Omental fat pad (tissue), 4 donors: ENCODE measurements at places on chromosomes 13 and 19.

- DNase-seq, result no peak
These were observed 8.1 kb upstream of the ADGRE2 start for GRCh38 chr19:14786421-14786851.

GRCh38 chr19:5150902-5151741 lies 182.2 kb downstream of the KDM4B start:
- no peak for DNase-seq

DNA sequence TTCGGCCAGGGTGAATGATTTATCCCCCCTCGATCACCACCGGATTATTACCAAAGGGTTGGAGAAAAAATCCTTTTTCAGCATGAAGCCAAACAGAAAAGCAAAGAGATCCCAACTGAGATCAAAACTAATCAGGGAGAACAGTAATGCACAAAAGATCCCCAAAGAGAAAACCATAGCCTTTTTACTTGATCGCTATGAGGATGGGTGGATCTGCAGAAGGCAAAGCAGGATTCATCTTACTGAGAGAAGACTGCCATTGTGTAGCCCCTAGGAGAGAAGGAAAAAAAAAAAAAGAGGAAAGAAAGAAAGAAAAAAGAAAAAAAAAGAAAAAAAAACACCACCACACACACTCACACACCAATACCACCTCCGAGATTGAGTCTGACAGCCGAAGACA lies at the start of gene FGF14:
Gene FGF14 (minus strand): TSS at position 283 of the 400 bp plus-strand sequence.
- no peak for DNase-seq

GRCh38 chr13:46656786-46657185 lies 103.8 kb downstream of the LRCH1 start:
- no peak for DNase-seq

- no peak for DNase-seq
These were observed 94.5 kb downstream of the RAP2A start for GRCh38 chr13:97528518-97528917.

DNA sequence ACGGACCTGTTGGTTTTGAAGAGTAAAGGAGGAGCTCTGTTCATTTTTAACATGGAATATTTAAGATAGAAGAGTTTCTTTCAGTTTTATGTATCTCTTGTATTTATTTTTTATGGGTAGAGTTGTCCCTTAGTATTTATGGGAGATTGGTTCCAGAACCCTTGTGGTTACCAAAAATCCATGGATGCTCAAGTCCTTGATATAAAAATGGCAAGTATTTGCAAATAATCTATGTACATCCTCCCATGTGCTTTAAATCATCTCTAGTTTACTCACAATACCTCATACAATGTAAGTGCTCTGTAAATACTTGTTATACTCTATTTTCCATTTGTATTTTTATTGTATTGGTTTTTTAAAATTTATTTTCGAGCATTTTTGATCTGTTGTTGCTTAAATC lies 63.1 kb downstream of the TM9SF2 start:
- DNase-seq, result no peak

GRCh38 chr13:69755101-69755500 lies 352.5 kb upstream of the ATXN8OS start:
- no peak for DNase-seq

DNA sequence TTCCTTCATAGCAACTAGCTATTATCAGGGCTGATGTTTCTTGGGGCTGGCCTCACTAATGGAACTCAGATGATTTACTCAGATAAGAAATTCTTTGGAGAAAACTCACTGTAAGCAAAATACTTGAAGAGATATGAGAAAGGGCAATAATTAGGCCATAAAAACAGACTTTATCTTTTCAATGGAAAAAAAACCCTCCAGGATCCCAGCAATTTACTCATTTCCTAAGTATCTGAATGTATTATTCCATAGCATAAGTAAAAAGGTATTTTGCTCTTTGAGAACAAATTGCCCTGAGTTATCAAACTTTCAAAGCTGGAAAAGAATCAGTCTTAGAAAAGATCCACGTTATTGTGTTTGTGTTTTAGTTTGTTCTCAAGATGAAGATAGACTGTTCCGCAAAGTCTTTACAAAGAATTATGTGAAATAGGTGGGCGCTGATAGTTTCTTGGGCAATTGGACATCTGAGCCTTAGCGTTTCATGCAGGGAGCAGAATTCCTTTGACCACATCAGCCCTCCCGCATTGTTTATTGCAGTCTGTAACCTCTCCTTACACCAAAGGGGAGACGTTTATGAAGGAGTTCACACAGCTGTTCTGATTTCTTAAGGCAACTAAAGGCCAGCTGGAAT lies 29.1 kb upstream of the CSNK1A1L start:
- DNase-seq, result no peak

DNA sequence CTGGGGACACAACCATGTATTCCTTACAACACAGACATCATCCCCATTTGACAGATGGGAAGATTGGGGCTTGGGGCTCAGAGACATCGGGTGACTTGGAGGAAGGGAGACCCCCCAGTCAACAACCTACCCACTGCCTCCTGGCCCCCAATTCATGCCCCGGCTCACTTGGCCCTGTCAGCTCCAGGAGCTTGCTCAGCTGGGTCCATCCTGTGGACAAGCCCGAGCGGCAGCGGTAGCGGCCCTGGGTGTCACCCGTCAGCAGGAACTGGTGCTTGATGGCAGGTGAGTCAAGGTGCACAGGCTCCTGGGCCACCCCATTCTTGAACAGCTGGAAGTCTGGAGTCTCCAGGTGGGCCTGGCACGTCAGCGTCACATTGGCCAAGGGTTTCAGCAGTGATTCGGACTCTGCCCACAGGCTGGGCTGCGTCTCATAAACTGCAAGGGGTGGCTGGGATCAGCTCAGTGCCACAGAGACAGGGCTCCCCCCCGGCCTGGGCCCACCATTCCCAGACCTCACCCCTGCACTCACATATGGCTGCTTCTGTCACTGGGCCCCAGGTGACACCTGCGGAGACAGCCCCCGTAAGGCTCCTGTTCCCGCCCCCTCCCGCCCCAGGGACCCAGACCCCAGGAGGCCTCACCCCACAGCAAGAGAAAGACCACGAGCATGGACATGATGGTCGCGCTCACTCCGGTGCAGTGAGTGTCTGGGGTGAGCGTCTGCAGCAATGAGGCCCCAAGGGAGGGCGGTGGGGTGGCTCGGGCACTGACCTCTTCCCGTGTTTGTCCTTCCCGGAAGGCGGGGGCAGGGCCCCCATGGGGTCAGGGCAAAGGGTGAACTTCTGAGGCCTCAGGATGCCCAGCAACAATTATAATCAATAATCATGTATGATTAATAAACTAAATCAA lies at the start of gene A1BG:
Gene A1BG (minus strand): TSS at position 733 of the 912 bp plus-strand sequence. CDS start 55 bp downstream, at position 678.
- no peak for DNase-seq

DNA sequence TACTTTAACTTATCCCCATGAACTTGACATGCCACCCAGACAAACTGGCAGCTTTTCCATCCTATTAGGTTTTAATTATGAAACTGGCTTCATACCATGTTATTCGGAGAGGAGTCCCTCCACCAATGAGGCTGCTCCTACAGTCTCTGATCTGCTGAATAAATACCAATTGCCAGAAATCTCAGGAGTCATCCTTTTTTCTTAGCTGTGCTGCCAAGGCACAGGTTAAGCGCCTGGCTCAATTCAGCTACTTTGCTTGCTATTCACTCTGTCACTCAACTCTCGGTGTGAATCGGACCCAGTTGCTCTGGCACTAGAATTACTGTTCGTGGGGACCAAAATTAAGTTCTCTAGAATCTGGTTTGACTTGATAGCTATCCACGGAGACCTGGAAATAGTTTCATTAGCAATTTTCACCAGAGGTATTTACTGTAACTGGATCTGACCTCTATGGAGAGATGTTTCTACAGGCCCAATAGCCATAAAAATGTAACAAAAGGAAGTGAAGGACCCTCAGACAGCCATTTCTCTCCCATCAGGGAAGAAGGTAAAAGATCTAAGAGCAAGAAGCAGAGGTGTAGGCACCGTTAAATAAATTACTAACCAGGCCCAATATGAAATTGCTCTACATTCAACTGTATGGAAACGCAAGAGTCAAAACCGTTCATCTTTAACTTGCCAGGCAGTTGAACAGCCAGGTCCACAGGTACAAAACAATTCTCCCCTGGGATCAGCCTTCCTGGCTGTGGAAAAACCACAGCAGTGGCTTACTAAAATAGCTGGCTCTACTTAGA lies 5.4 kb downstream of the ZC3H4 start:
- DNase-seq, result no peak

DNA sequence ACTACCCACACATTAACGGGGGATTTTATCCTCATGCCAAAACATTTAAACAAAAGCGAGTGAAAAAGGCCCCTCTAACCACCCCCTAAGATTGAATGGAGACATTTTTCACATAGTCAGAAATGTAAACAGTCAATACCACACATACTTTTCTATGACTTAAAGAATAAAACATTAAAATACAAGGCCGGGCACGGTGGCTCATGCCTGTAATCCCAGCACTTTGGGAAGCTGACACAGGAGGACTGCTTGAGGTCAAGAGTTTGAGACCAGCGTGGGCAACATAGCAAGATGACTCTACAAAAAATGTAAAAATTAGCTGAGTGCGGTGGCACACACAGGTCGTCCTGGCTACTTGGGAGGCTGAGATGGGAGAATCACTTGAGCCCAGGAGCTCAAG lies 47.3 kb downstream of the MPHOSPH8 start:
- no peak for DNase-seq

- DNase-seq, result no peak
These were observed 785.0 kb downstream of the SLITRK5 start for GRCh38 chr13:88456151-88456550.

DNA sequence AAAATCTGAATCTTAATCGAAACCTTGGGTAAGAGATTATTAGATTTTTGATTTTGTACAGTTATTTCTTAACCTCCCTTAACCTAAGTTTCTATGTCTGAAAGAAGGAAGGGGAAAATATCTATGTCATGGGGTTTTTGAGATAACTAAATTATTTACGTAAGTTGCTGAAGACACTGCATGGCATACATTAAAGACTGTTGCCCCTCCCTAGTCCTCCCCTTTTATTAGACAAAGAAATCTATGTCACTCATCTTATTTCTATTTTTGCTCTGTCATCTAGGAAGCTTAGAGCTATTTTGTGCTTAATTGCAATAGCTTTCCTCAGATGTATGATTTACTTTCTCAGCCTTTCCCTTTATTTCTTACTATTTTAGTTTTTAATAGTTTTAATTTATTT lies 15.0 kb downstream of the COG6 start:
- no peak for DNase-seq

DNA sequence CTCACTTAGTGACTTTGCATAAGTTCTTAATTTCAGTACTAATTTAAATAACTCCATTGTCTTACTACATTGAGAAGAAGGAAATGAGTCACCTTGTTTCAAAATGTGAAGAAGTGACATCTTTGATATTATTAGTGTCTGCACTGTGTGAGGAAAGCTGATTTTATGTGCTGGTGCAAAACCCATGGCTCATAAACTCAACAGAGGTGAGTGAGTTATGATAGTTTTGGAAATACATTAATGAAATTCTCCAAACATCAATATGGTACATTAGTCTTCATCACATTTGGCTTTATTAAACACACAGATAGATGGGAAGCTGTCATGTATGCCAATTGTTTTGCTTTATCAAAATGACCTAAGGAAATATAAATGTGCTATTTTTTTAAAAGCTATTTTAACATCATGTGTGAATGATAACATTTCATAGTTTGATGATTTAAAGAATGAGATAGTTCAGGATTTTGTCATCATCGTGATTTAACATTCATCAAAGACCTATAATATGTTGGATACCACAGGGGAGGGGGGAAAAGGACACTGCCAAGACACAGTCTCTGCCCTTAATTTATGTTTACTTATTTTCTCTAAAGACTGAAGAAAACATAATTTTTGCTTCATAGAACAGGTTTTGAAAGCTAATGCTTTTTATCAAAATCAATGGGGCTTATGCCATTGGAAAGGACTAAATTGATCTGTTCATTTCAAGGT lies 902.3 kb upstream of the SLITRK1 start:
- no peak for DNase-seq

DNA sequence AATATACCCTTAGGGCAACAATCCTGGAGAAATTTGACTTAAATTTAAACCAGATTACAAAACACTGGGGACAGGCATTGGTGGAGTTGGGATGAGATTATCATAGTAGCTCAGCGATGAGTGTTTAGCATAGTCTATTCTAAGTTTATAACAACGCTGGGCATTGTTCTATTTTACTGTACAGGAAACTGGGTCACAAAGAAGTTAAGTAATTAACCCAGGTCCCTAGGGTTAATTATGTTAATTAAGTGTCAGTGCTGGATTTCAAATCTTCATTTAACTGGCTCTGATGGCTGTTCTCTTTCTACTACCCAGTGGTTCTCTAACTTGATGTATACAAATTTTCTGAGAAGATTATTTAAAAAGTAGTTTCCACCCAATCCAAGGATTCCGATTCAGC lies 388.9 kb downstream of the KCNRG start:
- no peak for DNase-seq

DNA sequence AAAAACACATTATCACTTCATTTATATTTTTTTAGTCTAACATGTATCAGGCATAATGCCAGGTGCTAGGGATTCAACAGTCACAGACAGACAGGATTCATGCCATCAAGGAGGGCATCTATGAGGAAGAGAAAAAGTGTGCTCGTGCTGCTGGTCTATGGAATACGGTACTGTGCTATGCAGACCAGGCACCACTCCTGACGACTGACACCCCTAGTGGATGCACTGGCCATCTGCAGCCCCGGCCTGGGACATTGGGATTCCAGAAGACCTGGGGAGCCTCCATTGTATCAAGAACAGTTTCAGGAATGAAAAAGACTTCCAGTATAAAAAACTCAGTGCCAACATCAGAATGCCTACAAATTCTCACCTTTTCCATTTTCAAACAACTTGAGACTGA lies 94.0 kb downstream of the KLF12 start:
- no peak for DNase-seq

GRCh38 chr13:34620862-34621261 lies 321.2 kb upstream of the NBEA start:
- no peak for DNase-seq

DNA sequence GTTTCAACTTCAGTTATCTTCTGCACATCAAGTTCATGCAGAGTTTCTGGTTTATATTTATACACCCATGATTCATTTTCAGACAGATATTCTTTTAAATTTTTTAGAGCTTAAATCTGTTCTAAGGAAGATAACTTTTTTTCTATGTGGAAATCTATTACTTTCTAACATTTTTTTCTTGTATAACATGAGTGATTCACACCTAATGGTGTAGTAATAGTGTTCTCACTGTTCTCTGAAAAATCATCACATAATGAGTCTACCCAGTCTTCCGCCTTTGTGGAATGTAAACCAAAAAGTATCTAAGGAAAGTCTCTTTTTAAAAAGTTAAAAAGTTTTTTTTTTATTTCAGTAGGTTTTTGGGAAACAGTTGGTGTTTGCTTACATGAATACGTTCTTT lies 70.8 kb downstream of the FNDC3A start:
- no peak for DNase-seq

DNA sequence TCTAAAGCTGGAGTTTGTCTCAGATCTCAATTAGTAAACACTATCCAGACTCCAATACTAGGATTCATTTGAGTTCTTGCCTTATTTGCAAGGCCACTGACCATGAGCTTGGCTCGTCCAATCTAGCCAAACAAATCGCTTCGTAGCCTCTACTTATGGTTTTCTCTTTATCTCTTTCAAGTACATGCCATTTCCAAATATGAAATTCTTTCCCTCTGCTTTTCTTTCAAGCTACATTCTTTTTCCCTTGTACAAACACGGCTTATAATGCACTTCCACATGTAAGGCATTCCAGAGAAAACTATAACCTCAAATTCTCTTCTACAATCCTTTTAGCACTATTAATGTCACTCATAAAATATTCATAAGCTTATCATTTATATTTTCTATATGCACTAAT lies 10.9 kb upstream of the N4BP2L1 start:
- no peak for DNase-seq
